ENCODE measurements at places on chromosomes 6 and 20.

DNA sequence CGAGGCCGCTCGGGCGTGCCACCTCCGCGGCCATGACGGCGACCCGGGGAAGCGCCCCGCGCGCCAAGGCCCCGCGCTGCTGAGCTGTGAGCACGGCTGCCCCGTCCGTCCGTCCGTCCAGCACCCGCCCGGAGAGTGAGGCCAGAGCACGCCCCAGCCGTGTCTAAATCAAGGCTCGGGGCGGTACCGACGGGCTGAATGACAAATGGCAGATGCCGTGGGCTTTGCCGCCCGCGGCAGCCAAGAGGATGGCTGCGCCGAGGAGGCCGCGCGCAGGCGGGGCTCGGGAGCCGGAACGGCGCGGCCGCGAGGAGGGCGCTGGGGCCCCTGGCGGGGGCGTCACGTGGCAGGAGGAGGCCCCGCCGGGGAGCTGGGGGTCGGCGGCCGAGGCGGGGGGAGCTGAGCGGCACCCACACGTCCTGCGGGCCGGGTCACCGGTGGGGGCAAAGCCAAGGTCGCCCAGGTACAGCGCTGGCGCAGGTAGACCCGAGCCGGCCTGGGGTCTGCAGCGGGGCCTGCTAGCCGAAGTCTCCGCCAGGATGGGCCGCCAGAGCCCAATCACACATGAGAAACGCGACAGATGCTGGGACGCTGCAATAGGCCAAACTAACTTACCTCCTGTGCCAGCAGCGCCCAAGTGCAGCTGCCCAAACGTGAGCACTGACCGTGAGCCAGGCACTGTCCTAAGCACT lies at the start of gene PLAGL1:
Gene PLAGL1, minus strand, starts transcription at position 140 of the 692 bp plus-strand sequence. CDS start 60,123 bp downstream, outside the sequence.
- peak; percentile 68 for DNase-seq

DNA sequence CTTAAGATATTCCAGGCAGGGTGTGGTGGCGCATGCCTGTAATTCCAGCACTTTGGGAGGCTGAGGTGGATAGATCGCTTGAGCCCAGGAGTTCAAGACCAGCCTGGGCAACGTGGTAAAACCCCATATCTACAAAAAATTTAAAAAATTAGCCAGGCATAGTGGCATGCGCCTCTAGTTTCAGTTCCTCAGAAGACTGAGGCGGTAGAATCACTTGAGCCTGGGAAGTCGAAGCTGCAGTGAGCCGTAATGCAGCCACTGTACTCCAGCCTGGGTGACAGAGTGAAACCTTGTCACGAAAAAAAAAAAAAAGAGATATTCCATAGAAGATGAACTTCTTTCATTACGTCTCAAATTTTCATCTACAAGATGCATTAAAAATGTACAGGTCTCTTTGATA lies 46.7 kb upstream of the ISM1 start:
- DNase-seq: no peak

GRCh38 chr20:46545077-46545826 lies 5.2 kb downstream of the OCSTAMP start:
- DNase-seq: no peak

DNA sequence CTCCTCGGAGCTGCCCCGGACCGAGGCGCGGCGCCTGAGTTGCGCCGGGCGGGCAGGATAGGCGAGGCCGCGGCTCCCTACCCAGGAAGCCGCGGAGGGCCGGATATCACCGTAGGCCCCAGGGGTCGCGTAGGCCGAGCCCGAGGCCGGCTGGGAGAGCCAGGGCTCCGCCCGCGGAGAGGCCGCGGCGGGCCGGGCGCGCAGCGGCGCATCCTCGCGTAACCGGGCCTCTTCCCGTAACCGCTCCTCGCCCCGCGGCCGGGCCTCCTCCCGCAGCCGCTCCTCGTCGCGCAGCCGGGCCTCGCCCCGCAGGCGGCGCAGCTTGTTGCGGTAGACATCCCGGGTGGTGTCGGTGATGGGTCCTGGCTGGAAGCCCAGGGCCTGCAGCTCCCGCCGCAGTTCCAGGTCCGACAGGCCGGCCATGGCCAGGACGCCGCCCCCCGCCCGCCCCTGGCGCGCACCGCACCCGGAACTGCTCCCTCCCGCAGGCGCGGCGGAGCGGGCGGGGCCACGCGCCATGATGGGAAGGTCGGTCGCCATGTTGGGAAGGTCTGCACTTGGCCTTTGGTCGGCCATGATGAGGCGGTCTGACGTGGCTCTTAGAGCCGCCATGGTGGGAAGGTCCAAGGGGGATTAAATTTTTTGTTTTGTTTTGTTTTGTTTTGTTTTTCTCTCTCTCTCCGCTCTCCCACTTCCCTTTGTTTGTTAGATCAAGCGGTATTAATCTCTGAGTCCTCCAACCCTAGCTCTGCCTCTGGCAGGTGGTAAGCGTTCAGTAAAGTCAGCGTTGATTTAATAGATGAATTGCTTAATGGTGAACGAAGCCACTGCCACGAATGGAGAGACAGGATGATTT lies at the start of gene LEMD2:
Gene LEMD2, minus strand, starts transcription at position 437 of the 856 bp plus-strand sequence. Its CDS starts 14 bp downstream, at position 423.
- peak; percentile 96 for DNase-seq

DNA sequence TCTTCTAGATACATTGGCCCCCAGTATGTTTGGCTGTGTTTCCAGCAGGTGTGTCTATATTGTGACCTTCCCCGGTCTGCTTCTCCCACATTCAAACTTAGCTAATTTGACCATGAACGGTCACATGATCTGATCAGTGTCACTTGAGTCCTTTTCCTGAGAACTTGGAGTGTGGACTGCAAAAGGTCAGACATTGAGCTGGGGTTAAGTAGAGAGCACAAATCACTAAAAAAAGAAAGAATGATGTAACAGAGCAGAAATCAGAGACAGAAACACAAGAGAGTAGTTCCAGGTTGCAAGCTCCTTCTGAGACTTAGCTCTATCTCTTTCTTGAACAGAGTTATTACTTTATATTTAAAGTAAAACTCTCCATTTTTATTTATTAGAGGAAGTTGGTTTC lies 733.9 kb downstream of the CBLN4 start:
- no peak for DNase-seq

- no peak for DNase-seq
Measured at GRCh38 chr6:112342511-112342910, 4.6 kb upstream of the RFPL4B start.

GRCh38 chr20:5863040-5863833 lies 87.1 kb downstream of the TRMT6 start:
- DNase-seq: no peak

GRCh38 chr6:123527406-123527805 lies 109.3 kb downstream of the TRDN start:
- no peak for DNase-seq

- DNase-seq: no peak
Measured at GRCh38 chr6:137011406-137011805, 33.4 kb downstream of the IL20RA start.

- no peak for DNase-seq
Measured at GRCh38 chr6:3768502-3768901, 17.0 kb upstream of the PXDC1 start.
